ENCODE measurements at places on chromosomes 4 and X. TPM values are rescaled to one million over a fixed set of nuclear protein-coding genes. Genes with fewer than 3 reads are reported as not detected.
A peak's percentile ranks its signal among the peaks of the same experiment; 100 is the strongest.

GRCh38 chr4:170080496-170080895, 9.3 kb downstream of the AADAT start:
- no peaks in the 10 kb centered on the region for H3K36me3 ChIP-seq
- DNase-seq = no peak
- no peaks in the 10 kb centered on the region for H3K4me1 ChIP-seq
- no peak overlapping the region for H3K4me3 ChIP-seq
- H3K27me3 ChIP-seq = no peaks in the 10 kb centered on the region
- no peak overlapping the region for H3K27ac ChIP-seq

- H3K36me3 ChIP-seq = no peaks in the 10 kb centered on the region
- no peaks in the 10 kb centered on the region for H3K4me1 ChIP-seq
- no peak overlapping the region for H3K4me3 ChIP-seq
- H3K27me3 ChIP-seq = no peaks in the 10 kb centered on the region
- H3K27ac ChIP-seq = no peak overlapping the region
Measured at GRCh38 chr4:7787067-7787466, 152.6 kb downstream of the AFAP1 start.

DNA sequence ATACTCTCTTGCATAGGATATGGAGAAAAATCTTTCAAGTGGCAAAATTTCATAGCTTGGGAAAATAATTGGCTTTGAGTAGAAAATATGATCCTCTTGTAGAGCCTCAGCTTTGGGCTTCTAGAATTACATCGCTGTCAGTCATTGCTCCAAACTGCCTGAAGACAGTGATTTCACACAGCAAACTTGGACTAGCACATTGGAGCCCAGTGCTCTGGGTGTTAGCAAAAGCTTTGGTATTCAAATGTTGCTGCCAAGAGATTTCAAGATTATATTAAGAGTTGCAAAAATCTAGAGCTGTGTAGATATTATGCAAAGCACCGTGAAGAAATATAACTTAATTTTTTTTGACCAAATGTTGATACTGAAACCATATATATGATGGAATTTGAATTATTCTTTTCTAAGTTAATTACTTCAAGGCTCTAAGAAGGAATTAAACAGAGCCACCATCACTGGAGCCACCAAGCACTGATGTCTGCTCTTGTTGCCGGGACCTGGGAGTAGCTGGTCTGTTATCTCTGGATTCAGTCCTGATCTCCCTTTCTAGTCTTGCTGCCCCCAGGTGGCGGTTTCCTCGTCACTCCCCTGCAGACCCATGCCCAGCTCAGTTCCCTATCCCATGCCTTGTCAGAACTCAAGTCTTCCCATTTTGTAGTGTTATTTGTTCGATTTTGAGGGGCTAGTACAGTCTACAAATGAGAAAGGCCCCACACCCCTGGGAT, 260.7 kb upstream of the SFRP2 start:
- no peaks in the 10 kb centered on the region for H3K36me3 ChIP-seq
- no peak overlapping the region for H3K27ac ChIP-seq
- no peak for DNase-seq
- H3K4me3 ChIP-seq = no peak overlapping the region
- no peaks in the 10 kb centered on the region for H3K4me1 ChIP-seq

GRCh38 chr4:39363773-39364393, 2.3 kb downstream of the RFC1 start:
- no peaks in the 10 kb centered on the region for H3K27me3 ChIP-seq
- no peak overlapping the region for H3K27ac ChIP-seq
- no peak for DNase-seq
- peaks cover 7% of the 10 kb centered on the region for H3K36me3 ChIP-seq
- no peak overlapping the region for H3K4me3 ChIP-seq

GRCh38 chrX:25519258-25519657, 503.5 kb upstream of the ARX start:
- no peak for DNase-seq
- peaks cover 13% of the 10 kb centered on the region for H3K27me3 ChIP-seq
- H3K4me3 ChIP-seq = no peak overlapping the region
- H3K4me1 ChIP-seq = no peaks in the 10 kb centered on the region
- H3K27ac ChIP-seq = no peak overlapping the region

DNA sequence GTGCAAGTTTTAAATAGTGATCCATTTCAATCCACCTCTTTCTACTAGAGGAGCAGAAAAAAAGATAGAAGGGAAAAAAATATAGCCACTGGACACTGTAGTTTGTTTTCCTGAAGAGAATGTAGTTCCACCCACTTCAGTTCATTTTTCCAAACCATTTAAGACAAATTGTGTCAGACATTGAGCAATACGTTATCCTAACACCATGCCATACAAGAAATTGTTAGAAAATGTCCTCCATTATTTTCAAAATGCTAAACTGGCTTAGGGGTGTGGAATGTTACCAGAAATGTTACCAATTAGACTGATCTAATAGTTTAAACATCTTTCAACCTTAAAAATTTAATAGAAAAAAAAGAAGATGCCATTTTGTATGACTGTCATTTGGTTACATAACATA, 48.6 kb upstream of the ETNPPL start:
- no peaks in the 10 kb centered on the region for H3K4me1 ChIP-seq
- no peak overlapping the region for H3K27ac ChIP-seq
- no peak overlapping the region for H3K4me3 ChIP-seq
- DNase-seq = no peak
- no peaks in the 10 kb centered on the region for H3K27me3 ChIP-seq

- no peak overlapping the region for H3K4me3 ChIP-seq
- no peak for DNase-seq
- H3K27ac ChIP-seq = no peak overlapping the region
- H3K4me1 ChIP-seq = no peaks in the 10 kb centered on the region
Measured at GRCh38 chrX:136220540-136220939, 30.7 kb downstream of the MAP7D3 start.

DNA sequence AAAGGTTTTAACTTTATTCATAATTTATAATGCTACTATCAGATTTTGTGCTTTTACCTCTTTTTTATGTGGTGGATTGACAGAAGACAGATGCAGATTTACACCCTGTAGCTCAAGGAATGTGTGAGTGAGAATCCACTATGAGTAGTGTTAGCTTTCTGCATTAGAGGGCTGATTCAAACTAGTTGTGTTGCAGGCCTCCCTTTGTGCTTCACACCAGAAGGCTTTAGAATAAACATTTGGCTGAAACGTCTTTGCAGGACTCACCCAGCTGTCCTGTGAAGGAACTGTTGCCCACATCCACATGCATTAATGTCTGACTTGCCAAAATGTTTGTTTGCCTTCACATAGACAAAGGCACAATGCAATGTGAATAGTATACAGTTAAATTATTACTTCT, 127.0 kb downstream of the PCDH7 start:
- no peak overlapping the region for H3K4me3 ChIP-seq
- H3K4me1 ChIP-seq = no peaks in the 10 kb centered on the region
- no peak overlapping the region for H3K27ac ChIP-seq
- no peak for DNase-seq
- no peaks in the 10 kb centered on the region for H3K27me3 ChIP-seq

GRCh38 chr4:121690001-121690400, 6.8 kb downstream of the ANXA5 start:
- no peaks in the 10 kb centered on the region for H3K4me1 ChIP-seq
- H3K4me3 ChIP-seq = no peak overlapping the region
- no peak for DNase-seq
- no peaks in the 10 kb centered on the region for H3K27me3 ChIP-seq

GRCh38 chrX:119686087-119686691, 6.8 kb downstream of the SEPTIN6 start:
- H3K27me3 ChIP-seq = no peaks in the 10 kb centered on the region
- H3K36me3 ChIP-seq = no peaks in the 10 kb centered on the region
- H3K4me1 ChIP-seq = peaks cover 3% of the 10 kb centered on the region
- H3K27ac ChIP-seq = peak overlapping the region; percentile 87
- peak overlapping the region; percentile 4 for H3K4me3 ChIP-seq

- H3K4me3 ChIP-seq = peak overlapping the region; percentile 85
- H3K27me3 ChIP-seq = no peaks in the 10 kb centered on the region
- no peak for DNase-seq
- H3K27ac ChIP-seq = peak overlapping the region; percentile 92
- no peaks in the 10 kb centered on the region for H3K36me3 ChIP-seq
- peaks cover 20% of the 10 kb centered on the region for H3K4me1 ChIP-seq
Measured at GRCh38 chr4:81470456-81471297, 1.0 kb downstream of the RASGEF1B start.

DNA sequence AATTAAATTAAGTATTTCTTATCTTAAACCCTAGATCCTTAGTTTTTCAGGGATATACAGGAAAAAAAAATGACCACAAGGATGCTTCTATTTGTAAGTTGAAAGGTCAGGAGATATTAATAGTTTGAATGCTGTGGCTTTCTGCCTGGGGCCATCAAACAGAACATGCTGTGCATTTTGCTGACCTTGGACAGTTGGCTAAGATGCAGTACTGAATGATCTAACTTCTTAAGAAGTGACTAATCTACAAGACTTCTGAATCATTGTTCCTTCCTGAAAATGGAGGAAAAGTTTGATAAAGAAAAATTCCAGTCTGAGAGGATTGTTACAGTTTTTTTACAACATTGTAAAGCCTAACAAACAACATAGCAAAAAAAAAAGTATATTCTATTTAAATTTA, 237.8 kb upstream of the JADE1 start:
- DNase-seq = no peak
- H3K27ac ChIP-seq = no peak overlapping the region
- no peaks in the 10 kb centered on the region for H3K4me1 ChIP-seq

- H3K4me1 ChIP-seq = no peaks in the 10 kb centered on the region
- H3K27me3 ChIP-seq = no peaks in the 10 kb centered on the region
- no peaks in the 10 kb centered on the region for H3K36me3 ChIP-seq
- H3K27ac ChIP-seq = no peak overlapping the region
Measured at GRCh38 chr4:79756140-79756895, 316.7 kb downstream of the ANTXR2 start.

DNA sequence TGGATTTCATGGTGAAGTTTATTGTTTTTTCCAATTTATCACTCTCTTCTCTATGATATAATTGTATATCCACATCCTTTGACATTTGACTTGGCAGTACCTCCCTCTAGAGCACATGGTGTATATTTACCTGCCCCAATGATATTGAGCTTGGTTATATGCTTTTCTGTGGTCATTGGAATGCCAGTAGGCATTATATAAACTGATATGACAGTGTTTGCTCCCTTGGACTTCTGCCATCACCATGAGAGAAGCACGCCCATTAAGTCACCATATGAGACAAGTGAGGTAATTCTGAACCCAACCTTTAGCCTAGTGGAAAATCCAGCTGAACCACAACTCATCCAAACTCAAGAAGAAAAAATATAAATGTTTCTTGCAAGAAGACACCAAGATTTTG, 2761.5 kb downstream of the ARAP2 start:
- H3K27ac ChIP-seq = no peak overlapping the region
- H3K36me3 ChIP-seq = no peaks in the 10 kb centered on the region
- no peaks in the 10 kb centered on the region for H3K27me3 ChIP-seq
- DNase-seq = no peak

DNA sequence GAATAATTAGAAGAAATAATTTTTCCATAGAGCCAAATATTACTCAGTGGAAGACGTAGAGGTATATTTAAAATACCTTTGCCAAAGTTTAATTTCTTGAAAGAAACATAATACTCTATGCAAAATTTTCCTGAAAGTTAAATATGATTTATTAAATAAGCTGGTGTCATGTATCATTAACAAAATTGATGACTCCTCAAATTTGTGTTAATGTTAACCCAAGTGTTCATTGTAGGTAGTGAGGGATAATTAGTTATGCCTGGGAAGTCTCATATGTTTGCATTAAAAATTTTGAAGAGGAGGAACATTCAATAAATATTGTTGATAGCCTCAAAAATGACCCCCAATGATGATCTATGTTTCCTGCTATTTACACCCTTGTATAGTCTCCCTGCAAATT, 292.7 kb upstream of the AMOT start:
- H3K4me3 ChIP-seq = no peak overlapping the region
- no peaks in the 10 kb centered on the region for H3K36me3 ChIP-seq
- no peak for DNase-seq
- H3K27me3 ChIP-seq = peaks cover 9% of the 10 kb centered on the region
- H3K4me1 ChIP-seq = no peaks in the 10 kb centered on the region
- H3K27ac ChIP-seq = no peak overlapping the region

GRCh38 chrX:77431227-77431626, 16.0 kb upstream of the FGF16 start:
- no peak overlapping the region for H3K4me3 ChIP-seq
- no peaks in the 10 kb centered on the region for H3K27me3 ChIP-seq
- no peaks in the 10 kb centered on the region for H3K36me3 ChIP-seq
- no peaks in the 10 kb centered on the region for H3K4me1 ChIP-seq

GRCh38 chrX:11566173-11566572, 99.5 kb downstream of the ARHGAP6 start:
- no peak for DNase-seq
- H3K4me1 ChIP-seq = no peaks in the 10 kb centered on the region
- no peaks in the 10 kb centered on the region for H3K27me3 ChIP-seq
- no peak overlapping the region for H3K4me3 ChIP-seq
- no peak overlapping the region for H3K27ac ChIP-seq

GRCh38 chr4:127102361-127102760, 530.4 kb upstream of the INTU start:
- H3K27ac ChIP-seq = no peak overlapping the region
- H3K4me3 ChIP-seq = no peak overlapping the region
- no peaks in the 10 kb centered on the region for H3K4me1 ChIP-seq
- H3K36me3 ChIP-seq = no peaks in the 10 kb centered on the region
- no peak for DNase-seq

DNA sequence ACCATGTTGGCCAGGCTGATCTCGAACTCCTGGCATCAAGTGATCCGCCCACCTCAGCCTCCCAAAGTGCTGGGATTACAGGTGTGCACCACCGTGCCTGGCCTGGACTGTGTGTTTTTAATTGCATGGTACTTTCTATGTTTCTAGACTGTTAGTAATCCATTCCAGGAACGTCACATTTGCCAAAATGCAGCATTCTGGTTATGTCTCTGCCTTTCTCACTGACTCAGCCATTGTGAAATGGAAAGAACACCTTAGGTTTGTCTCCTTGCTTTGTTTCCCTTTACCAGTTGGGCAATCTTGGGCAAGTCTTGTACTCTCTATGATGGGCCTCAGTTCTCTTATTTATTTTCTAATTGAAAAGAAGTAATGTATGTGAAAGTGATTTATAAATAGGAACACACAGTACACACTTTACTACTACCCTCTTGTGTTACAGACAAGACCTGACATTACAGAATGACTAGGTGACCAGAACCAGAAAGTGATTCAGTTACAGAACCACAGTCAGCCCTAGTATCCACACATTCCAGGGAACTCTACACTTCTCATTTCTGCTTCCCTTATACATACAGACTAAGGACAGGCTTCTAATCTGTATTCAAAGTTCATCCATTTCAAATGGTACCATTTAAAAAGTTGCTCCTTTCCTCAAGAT, 187.1 kb downstream of the MGST2 start:
- no peaks in the 10 kb centered on the region for H3K27me3 ChIP-seq
- no peaks in the 10 kb centered on the region for H3K36me3 ChIP-seq
- H3K4me3 ChIP-seq = no peak overlapping the region
- DNase-seq = no peak
- H3K4me1 ChIP-seq = no peaks in the 10 kb centered on the region
- H3K27ac ChIP-seq = no peak overlapping the region

The CDKL2 gene
- 0.16 TPM for total RNA-seq

The BEX2 gene
- 12.5 TPM for total RNA-seq

The CFI gene
- total RNA-seq = 56.5 TPM

The COL4A6 gene
- 10.7 TPM for total RNA-seq

The F9 gene
- total RNA-seq = not detected

The STATH gene
- not detected for total RNA-seq

The TSPAN7 gene
- total RNA-seq = 26.9 TPM

The HAND2 gene
- 29.6 TPM for total RNA-seq
